ENCODE measurements at places on chromosomes 1 and 21.

- H3K27me3 ChIP-seq, result no peaks in the 10 kb centered on the region
- no peak overlapping the region for H3K27ac ChIP-seq
- no peak for DNase-seq
Observed at GRCh38 chr1:194478731-194479130, 1292.3 kb upstream of the B3GALT2 start.

- no peak overlapping the region for H3K4me3 ChIP-seq
- no peak overlapping the region for H3K27ac ChIP-seq
- no peak for DNase-seq
- H3K4me1 ChIP-seq, result no peaks in the 10 kb centered on the region
- H3K36me3 ChIP-seq, result no peaks in the 10 kb centered on the region
Observed at GRCh38 chr1:13922466-13923110, 222.6 kb downstream of the PRDM2 start.

DNA sequence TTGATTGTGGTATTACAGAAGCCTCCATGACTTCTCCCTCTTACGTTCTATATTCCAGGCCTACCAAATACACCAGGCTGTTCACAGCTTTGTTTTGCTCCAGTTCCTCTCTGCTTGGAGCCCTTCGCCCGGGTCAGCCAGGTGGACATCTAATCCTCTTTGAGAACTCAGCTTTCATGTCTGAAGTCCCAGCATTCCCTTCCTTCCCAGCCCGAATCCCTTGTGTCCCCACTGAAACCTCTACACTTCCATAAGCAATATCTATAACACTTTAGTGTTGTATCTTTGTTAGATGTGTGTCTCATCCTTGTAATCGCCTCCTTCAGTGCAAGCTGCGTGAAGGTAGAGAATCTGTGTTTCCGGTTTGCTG, 1.9 kb downstream of the RNF11 start:
- no peak for DNase-seq
- H3K4me3 ChIP-seq, result peak overlapping the region; percentile 84
- no peaks in the 10 kb centered on the region for H3K36me3 ChIP-seq
- peaks cover 26% of the 10 kb centered on the region for H3K4me1 ChIP-seq
- peak overlapping the region; percentile 92 for H3K27ac ChIP-seq

DNA sequence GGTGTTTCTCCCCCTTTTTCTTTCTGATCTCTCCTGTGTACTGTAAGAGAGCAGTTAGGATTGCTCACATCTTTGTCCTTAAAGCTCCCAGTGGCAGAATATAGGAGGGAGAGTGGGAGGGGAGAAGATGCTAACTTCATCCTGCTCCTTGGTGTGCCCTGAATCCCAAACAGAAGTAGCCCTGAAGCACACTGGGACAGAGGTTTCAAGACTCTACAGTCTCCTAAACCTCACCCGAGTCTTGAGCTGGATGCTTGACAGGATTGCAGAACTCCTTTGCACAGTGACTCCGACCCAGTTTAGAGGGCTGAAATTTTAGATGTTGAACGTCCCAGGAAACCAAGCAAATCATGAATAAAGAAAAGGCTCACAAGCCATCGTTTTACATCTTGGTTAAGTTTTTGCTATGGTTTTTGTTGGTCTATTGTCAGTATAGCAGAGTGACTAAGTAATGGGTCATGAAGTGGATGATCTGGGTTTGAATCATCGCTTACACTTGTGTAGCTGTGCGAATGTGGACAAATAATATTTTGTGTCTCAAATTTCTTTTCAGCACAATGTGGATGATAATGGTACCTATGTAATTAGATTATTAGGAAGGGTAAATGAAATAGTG, 37.5 kb downstream of the XCL2 start:
- H3K27me3 ChIP-seq, result no peaks in the 10 kb centered on the region
- H3K4me1 ChIP-seq, result peaks cover 22% of the 10 kb centered on the region
- no peak for DNase-seq
- no peaks in the 10 kb centered on the region for H3K36me3 ChIP-seq

- no peak overlapping the region for H3K4me3 ChIP-seq
- no peak overlapping the region for H3K27ac ChIP-seq
- peaks cover 11% of the 10 kb centered on the region for H3K36me3 ChIP-seq
- no peak for DNase-seq
Observed at GRCh38 chr1:205706601-205707502, 26.5 kb upstream of the SLC45A3 start.

GRCh38 chr1:156475568-156476500, 24.7 kb downstream of the MEF2D start:
- H3K27me3 ChIP-seq, result no peaks in the 10 kb centered on the region
- no peak for DNase-seq
- H3K4me3 ChIP-seq, result no peak overlapping the region
- H3K4me1 ChIP-seq, result peaks cover 17% of the 10 kb centered on the region

GRCh38 chr1:186420311-186420710, 40.6 kb downstream of the PDC start:
- H3K27me3 ChIP-seq, result no peaks in the 10 kb centered on the region
- no peak for DNase-seq
- peaks cover 13% of the 10 kb centered on the region for H3K36me3 ChIP-seq
- no peak overlapping the region for H3K27ac ChIP-seq

- no peak overlapping the region for H3K4me3 ChIP-seq
- H3K27ac ChIP-seq, result no peak overlapping the region
- H3K4me1 ChIP-seq, result peaks cover 17% of the 10 kb centered on the region
- peaks cover 4% of the 10 kb centered on the region for H3K36me3 ChIP-seq
- no peak for DNase-seq
Observed at GRCh38 chr1:23278717-23279116, 61.4 kb upstream of the HTR1D start.

GRCh38 chr1:15825800-15826199, 18.4 kb upstream of the UQCRHL start:
- no peak for DNase-seq
- H3K4me1 ChIP-seq, result peaks cover 19% of the 10 kb centered on the region
- H3K27ac ChIP-seq, result no peak overlapping the region
- H3K36me3 ChIP-seq, result no peaks in the 10 kb centered on the region
- H3K4me3 ChIP-seq, result no peak overlapping the region

- no peak for DNase-seq
- H3K36me3 ChIP-seq, result no peaks in the 10 kb centered on the region
- H3K4me1 ChIP-seq, result no peaks in the 10 kb centered on the region
- H3K27ac ChIP-seq, result no peak overlapping the region
- H3K4me3 ChIP-seq, result no peak overlapping the region
Observed at GRCh38 chr1:226986496-226987178, 46.5 kb downstream of the COQ8A start.

- no peak overlapping the region for H3K4me3 ChIP-seq
- H3K4me1 ChIP-seq, result no peaks in the 10 kb centered on the region
- no peak overlapping the region for H3K27ac ChIP-seq
- DNase-seq, result no peak
Observed at GRCh38 chr1:2270260-2271100, 42.4 kb downstream of the SKI start.

- DNase-seq, result no peak
- H3K4me1 ChIP-seq, result peaks cover 21% of the 10 kb centered on the region
- H3K27me3 ChIP-seq, result no peaks in the 10 kb centered on the region
- H3K27ac ChIP-seq, result no peak overlapping the region
Observed at GRCh38 chr1:44242746-44243145, 29.5 kb downstream of the DMAP1 start.

GRCh38 chr21:45636951-45637646, 6.4 kb upstream of the PCBP3 start:
- peaks cover 9% of the 10 kb centered on the region for H3K27me3 ChIP-seq
- no peak for DNase-seq
- H3K27ac ChIP-seq, result no peak overlapping the region
- no peaks in the 10 kb centered on the region for H3K36me3 ChIP-seq
- peaks cover 8% of the 10 kb centered on the region for H3K4me1 ChIP-seq

- no peaks in the 10 kb centered on the region for H3K36me3 ChIP-seq
- peaks cover 6% of the 10 kb centered on the region for H3K4me1 ChIP-seq
- DNase-seq, result no peak
- no peak overlapping the region for H3K27ac ChIP-seq
Observed at GRCh38 chr1:208564466-208564865, 320.3 kb upstream of the PLXNA2 start.

GRCh38 chr1:54559771-54560231, 11.8 kb downstream of the ACOT11 start:
- no peaks in the 10 kb centered on the region for H3K36me3 ChIP-seq
- no peak for DNase-seq
- H3K4me3 ChIP-seq, result no peak overlapping the region
- H3K27me3 ChIP-seq, result no peaks in the 10 kb centered on the region

DNA sequence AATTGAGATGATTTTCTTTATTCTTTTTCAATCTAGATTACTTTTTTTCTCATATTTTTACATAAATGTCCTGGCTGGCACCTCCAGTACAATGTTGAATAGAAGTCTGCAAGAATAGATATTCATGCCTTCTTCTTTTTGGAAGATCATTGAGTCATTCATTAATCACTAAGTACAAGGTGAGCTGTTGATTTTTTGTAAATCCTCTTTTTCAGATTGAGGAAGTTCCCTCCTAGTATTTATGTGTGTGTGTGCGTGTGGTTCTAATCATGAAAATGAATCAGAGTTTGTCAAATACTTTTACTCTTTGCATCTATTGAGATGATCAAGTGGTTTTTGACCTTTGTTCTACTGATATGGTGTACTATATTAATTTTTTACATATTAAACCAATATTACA, 859.3 kb downstream of the KCNT2 start:
- H3K4me3 ChIP-seq, result no peak overlapping the region
- no peak overlapping the region for H3K27ac ChIP-seq
- no peaks in the 10 kb centered on the region for H3K36me3 ChIP-seq
- no peaks in the 10 kb centered on the region for H3K4me1 ChIP-seq

- no peaks in the 10 kb centered on the region for H3K36me3 ChIP-seq
- H3K4me3 ChIP-seq, result peak overlapping the region; percentile 21
- H3K4me1 ChIP-seq, result peaks cover 25% of the 10 kb centered on the region
- H3K27ac ChIP-seq, result no peak overlapping the region
- H3K27me3 ChIP-seq, result no peaks in the 10 kb centered on the region
Observed at GRCh38 chr1:89608984-89609725, 23.8 kb upstream of the LRRC8C start.

DNA sequence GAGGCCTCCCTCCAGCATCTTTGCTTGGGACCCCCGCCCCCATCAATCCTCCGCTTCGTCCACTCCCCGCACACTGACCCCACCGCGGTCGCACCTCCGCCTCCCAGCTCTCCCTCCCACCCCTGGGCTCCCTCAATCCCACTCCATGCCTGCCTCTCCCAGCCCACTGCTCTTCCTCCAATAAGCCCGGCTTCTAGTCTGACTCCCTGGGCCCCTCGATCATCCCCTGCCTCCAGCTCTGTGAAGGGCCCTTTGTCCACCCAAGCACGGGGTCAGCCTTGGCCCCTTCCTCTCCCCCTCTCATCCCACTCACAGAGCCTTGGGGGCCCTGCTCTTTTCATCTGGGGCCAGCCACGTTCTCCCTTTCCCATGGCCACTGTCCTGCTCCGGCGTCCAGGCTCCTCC, 1.5 kb upstream of the TMEM200B start:
- H3K4me3 ChIP-seq, result no peak overlapping the region
- H3K27ac ChIP-seq, result no peak overlapping the region
- H3K36me3 ChIP-seq, result no peaks in the 10 kb centered on the region
- H3K4me1 ChIP-seq, result peaks cover 10% of the 10 kb centered on the region

DNA sequence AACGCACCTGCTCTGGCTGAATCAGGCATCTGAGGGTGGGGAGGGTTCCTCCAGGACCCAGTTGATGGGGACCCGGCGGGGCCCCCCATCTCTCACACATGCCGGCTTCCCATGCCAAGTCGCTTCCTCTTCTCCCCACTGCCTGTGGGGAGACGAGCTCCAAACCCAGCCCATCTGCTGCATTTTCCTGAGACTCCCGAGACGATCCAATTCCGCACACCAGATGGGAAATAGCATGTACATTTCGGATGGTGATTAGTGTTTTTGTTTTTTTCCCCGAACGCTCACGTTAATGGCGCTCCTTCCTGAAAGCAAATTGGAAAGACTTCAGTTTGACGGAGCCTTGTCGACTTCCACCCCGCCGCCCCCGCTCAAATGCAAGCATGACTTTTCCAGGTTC, 13.2 kb upstream of the GRIK3 start:
- H3K4me1 ChIP-seq, result no peaks in the 10 kb centered on the region
- H3K27ac ChIP-seq, result no peak overlapping the region
- no peaks in the 10 kb centered on the region for H3K36me3 ChIP-seq
- no peak for DNase-seq
- no peaks in the 10 kb centered on the region for H3K27me3 ChIP-seq

GRCh38 chr1:67532452-67533216, 102.4 kb upstream of the SERBP1 start:
- DNase-seq, result peak; percentile 69
- H3K4me1 ChIP-seq, result peaks cover 19% of the 10 kb centered on the region
- no peak overlapping the region for H3K4me3 ChIP-seq
- H3K36me3 ChIP-seq, result no peaks in the 10 kb centered on the region
- H3K27me3 ChIP-seq, result no peaks in the 10 kb centered on the region
- H3K27ac ChIP-seq, result no peak overlapping the region

DNA sequence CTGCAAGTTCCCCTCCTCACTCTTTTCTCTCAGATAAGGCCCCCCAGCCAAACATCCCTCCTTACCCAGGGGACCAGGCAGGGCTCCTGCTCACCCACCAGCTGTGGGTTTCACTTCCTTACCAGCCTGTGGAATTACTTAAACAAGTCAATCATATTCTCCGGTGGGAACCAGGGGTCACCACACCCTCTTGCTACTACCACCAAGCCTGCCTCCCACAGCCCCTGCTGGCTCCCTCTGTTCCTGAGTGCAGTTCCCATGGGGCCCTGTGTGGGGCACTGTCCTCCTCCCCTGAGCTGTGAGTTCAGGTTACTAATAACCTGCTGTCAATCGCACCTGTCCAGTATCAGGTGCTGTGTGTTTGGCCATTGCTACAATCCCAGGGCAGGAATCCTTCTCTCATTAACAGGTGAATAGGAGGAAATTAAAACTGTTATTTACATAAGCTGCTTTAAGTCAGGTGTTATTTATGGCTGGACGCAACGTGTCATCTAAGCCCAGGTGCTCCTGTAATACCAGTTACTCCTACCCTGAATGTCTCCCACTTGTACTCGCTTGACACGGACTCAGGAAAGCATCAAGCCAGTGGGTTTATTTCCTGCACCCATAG, 53.1 kb upstream of the LBR start:
- DNase-seq, result no peak
- H3K27ac ChIP-seq, result no peak overlapping the region
- H3K4me3 ChIP-seq, result no peak overlapping the region
- no peaks in the 10 kb centered on the region for H3K36me3 ChIP-seq
- peaks cover 4% of the 10 kb centered on the region for H3K4me1 ChIP-seq

DNA sequence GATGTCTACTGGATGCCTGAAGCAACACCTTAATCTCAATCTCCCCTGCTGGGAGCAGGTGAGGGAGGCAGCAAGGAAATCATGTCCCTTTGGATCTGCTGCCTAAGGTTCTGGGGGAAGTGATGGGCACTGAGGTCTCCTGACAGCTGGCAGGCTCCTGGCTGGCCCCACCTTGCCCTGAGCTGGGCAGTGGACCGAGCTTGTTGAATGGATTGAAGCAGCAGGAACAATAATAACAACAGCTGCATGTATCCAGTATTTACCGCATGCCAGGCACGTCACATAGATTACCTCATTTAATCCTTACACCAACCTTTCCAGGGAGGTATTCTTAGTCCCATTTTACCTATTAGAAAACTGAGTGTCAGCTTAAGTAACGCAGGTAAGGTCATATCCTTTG, 133.9 kb downstream of the PLXNA2 start:
- H3K27me3 ChIP-seq, result no peaks in the 10 kb centered on the region
- no peak for DNase-seq
- H3K27ac ChIP-seq, result no peak overlapping the region
- H3K4me1 ChIP-seq, result peaks cover 18% of the 10 kb centered on the region
- H3K4me3 ChIP-seq, result no peak overlapping the region
- H3K36me3 ChIP-seq, result peaks cover 7% of the 10 kb centered on the region

GRCh38 chr1:118023199-118023598, 93.7 kb downstream of the WDR3 start:
- no peak overlapping the region for H3K4me3 ChIP-seq
- H3K27me3 ChIP-seq, result no peaks in the 10 kb centered on the region
- H3K4me1 ChIP-seq, result no peaks in the 10 kb centered on the region
- H3K36me3 ChIP-seq, result no peaks in the 10 kb centered on the region

- H3K4me3 ChIP-seq, result no peak overlapping the region
- no peak overlapping the region for H3K27ac ChIP-seq
- DNase-seq, result no peak
- no peaks in the 10 kb centered on the region for H3K27me3 ChIP-seq
- H3K4me1 ChIP-seq, result no peaks in the 10 kb centered on the region
Observed at GRCh38 chr1:102897557-102897956, 210.8 kb downstream of the COL11A1 start.

Measured in keratinocyte (primary cell).